ENCODE measurements at places on chromosomes 1 and 21.

DNA sequence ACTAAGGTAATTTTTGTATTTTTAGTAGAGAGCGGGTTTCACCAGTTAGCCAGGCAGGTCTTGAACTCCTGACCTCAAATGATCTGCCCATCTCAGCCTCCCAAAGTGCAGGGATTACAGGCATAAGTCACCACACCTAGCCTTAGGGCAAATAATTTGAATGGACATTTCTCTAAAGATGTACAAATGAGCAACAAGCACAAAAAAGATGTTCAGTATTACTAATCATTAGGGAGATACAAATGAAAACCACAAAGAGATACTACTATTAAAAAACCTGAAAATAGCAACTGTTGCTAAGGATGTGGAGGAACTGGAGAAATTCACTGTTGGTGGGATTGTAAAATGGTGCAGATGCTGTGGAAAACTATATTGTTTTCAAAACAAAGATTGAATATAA is 79.1 kb downstream of the GABPA start:
- DNase-seq, result no peak

GRCh38 chr1:65002156-65002507 is 35.8 kb upstream of the JAK1 start:
- no peak for DNase-seq

DNA sequence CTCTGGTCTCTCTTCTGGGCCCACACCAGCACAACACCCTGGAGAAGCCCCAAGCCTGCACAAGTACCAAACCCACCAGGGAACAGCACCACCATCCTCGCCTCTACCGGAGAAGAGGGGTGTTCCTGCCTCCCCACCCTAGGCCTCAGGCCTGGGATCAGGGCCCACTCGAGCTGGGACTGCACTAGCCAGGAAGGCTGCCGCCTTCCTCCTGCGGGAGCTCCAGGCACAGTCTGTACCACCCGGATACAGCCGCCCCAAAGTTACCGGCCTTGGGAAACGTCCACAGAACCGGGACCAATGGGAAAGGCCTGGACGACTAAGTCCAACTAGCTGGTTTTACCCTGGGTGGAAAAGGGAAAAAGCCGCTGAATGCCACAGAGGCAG is 3.4 kb downstream of the TAL1 start:
- no peak for DNase-seq

DNA sequence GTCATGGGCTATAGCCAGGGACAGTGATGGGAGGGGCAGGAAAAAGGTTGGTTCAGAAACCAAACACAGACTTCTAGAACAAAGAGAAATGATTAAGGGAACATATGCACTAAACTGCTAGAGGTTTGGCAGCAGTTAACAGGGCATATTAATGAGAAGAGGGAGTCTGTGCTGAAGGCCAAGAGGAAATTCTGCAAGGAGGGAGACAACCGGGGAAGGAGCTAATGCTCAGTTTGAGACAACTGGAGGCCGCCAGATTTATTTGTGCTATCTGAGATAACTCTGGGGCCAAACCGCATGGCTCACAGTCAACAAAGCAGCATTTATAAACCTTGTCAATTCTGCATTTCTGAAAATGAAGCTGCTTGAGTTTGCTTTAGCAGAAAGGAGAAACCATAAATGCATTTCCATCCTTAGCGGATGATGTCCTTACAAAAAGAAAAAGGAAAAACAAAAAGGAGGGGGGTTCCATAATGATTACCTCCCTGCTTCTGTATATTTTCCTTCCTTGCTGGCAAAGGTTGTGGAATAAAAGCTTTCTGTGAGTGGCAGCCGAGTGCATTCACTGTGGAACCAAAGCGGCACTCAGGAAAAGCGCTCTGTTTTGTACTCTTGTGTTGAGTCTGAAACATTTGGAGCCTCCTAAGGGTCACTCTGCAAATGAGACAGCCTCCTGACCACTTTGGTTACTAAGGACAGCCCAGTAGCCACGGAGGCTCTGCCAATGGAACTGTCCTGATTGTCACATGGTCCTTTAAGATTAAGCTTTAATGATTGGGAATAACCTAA is 70.3 kb downstream of the SIM2 start:
- peak; percentile 76 for DNase-seq

DNA sequence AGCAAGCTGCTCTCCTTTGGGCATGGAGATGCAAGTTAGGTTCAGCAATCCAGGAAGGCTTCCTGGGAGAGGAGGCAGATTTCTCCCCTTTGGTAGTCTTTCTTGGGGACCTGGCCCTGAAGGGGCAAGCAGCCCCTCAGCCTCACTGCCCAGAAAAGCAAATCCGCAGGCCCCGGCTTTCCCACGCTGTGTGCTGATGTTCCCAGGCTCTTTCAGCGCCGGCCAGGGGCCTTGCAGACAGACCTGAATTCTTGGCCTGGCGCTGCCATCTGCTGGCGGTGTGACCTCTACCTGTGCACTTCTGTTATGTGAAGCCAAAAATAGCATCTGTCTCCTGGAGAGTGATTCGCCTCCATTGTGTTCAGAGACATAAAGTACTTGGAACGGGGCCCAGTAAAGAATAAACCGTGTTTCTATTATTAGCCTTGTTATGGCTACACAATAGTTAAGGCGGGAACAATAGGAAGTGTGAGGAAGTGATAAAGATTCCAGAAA is 64.8 kb downstream of the ALPL start:
- peak; percentile 81 for DNase-seq

Data from NCI-H446 treated with DMSO at 0.1 percent for 48 hours (cell line).